Stimulated activated CD8-positive, alpha-beta memory T cell treated with anti-CD3 and anti-CD28 coated beads, Interleukin-4, amount 100 ng/mL, for 1 hour (primary cell): ENCODE measurements at places on chromosomes 1 and 21.

GRCh38 chr1:224759681-224760091 is 143.6 kb downstream of the CNIH3 start:
- DNase-seq = no peak

- DNase-seq = no peak
These were observed 61.5 kb downstream of the KIF1B start for GRCh38 chr1:10271869-10272268.

DNA sequence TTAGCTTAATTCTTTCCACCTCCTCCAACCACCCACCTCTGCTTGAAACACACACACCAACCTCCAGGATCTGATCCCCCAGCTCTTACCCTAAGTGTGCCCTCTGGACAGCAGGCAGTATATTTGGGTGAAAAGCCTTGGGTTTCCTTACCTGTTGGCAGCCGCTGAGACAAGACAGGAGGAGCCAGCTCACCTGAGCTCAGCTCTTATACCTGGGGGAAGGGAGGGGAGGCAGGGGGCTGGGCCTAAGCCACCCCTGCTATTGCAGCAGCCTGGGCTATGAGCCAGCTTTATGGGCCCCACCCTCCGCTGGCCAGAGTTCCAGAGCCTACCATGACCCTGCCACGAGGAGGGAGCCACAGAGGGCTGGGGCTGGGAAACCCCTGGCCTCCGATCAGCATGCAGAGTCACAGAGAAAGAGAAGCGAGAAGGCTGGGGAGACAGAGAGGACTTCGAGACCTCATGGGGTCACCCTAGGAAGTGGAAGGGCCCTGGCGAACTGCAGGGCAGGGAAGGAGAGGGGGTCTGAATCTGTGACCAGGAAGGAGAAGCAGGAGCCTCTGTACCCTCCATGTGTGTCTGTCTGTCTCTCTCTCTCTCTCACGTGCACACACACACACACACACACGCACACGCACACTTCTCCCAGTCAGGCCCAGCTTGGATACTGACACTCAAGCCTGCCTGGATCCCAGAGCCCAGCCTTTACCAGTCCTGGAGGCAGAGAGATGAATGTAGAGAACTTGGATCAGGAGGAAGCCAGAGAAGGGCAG is at the start of gene S100A14:
TSS of gene S100A14 (minus strand) at position 182 of the 773 bp plus-strand sequence. CDS start 467 bp downstream, outside the sequence.
- no peak for DNase-seq

DNA sequence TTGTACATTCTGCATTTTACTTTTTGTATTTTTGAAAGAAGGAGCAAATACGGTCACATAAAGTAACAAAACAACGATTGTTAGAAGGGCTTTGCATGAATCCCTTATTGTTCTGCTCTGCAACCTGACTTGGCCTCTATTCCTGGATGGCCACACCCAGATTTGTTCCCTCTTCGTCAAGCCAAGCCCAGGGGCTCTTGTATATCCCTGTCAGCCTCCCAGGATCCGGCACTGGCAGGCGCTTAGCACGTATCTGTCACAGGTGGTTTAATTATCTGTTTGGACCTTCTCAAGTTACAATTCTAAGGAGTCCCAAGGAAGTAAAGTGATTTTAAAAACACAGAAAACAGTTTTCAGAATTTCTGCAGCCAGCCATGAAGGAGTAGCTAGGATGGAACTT is 28.0 kb downstream of the CRYAA start:
- DNase-seq = no peak

- DNase-seq = no peak
These were observed 633.9 kb upstream of the PTBP2 start for GRCh38 chr1:96087719-96088118.
